ENCODE measurements at places on chromosomes 6 and 20.

DNA sequence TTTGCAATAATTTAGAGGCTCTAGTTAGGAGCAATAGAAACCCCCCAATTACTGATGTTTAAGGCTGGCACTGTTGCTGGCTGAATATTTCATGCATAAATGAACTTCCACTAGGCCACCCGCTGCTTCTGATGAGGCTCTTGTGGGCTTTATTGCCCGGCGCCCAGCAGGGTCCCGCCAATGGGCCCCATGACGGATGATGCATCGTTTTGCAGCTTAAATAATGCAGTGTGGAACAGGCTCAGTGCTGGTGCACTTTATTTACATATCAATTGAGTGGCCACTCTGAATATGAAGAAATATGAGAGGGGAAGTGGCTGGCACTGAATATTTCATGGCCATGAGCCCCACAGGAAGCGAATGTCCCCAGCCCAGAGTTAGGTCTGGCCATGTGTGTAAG, 155.3 kb upstream of the MAFB start:
- no peak for DNase-seq

DNA sequence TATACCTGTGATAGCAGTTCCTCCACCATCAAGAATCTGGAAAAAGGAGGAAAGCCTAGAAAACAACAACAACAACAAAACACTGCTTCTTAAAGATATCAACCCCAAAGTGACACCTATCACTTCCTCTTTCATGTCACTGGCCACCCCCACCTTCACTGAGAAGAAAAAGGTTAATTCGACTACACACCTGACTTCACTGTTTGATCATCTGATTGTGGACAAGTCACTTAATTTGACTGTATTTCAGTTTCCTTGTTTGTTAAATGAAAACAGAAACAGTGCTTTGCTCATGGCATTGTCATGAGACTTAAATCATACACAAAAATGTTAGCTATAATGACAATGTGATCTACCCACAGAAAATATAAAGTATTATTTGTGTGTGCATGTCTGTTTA, 280.6 kb upstream of the SULF2 start:
- DNase-seq: no peak

GRCh38 chr6:4903751-4904370, 100.0 kb downstream of the RPP40 start:
- no peak for DNase-seq

DNA sequence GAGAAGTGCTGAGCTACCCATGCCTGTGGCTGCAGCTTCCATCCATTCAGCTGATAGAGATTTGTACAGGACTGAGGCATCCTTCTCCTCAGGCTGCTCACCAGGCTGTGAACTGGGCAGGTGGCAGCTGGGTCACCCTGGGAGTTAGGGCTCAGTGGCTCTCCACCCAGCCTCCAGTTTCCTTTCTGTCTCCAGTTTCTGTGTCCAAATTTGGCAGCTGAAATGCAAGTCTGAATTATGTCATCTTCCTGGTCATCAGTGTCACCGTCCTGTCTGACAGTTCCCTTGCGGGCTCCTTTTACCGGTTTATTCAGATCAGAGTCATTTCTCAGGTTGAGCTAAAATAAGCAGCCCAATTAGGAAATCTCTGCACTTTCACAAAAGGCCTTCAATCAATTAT, 93.3 kb downstream of the EDN1 start:
- no peak for DNase-seq

DNA sequence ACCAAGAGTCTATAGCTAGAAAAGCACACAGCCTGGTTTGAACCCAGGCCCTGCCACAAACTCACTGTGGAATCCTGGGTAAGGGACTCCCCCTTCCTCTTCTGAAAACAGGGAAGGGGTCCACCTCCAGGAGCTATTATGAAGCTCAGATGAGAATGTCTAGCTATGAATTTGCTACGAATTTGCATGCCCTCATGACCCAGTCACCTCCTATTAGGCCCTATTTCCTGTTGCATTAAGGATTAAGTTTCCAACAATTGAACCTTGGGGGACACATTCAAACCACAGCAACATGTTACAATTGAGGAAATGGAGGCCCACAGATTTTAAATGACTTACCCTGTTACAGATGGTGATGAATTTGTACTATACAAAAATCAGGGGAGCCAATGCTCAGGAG, 46.2 kb downstream of the PREX1 start:
- DNase-seq: no peak

GRCh38 chr6:32589596-32590449, at the start of gene HLA-DRB1:
HLA-DRB1 (minus strand) TSS chr6:32589848; CDS start chr6:32589742, 106 bp downstream.
- DNase-seq: peak; percentile 5

DNA sequence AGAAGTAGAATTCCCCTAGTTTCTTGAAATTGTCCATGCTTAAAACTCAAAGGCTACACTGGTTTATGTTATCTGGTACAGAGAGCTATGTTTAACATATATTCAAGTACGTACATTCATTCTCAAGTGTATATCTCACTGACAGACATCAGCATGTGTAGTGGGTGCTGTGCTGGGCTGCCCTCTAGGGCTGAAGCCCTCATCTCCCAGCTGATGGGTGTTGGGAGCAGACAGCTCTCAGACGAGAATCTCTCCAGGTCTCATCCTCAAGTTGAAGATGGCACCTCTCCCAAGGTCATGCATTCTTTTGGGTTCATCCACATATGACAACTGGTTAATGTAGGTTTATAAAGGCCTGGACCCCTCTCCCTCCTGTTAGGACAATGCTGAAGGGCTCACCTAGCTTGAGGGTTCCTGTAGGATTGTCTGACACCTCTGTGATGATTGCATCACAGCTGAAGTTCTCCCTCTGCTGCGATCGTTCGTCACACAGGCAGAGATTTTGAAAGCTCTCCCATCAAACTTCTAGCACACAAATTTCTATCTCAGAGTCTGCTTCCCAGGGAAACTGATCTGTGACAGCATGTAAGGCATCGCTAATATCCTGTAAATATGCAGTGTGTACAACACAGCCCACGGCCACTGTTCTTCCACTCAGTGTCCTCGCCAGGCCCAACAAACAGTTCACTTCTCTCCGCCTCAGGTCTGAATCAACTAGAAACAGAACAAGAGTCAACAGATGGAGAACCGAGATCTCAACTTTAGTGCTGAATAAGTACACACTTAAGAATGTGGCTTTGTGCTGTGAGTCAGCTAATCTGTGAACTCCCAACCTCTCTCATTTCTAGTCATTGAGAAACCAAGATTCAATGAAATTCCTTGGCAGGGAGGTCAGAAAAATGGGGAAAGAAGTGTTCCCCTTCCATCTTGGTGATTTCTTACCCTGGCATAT, 43.2 kb downstream of the PREP start:
- DNase-seq: peak; percentile 81

GRCh38 chr20:17772005-17772343, 72.2 kb downstream of the BANF2 start:
- DNase-seq: no peak

DNA sequence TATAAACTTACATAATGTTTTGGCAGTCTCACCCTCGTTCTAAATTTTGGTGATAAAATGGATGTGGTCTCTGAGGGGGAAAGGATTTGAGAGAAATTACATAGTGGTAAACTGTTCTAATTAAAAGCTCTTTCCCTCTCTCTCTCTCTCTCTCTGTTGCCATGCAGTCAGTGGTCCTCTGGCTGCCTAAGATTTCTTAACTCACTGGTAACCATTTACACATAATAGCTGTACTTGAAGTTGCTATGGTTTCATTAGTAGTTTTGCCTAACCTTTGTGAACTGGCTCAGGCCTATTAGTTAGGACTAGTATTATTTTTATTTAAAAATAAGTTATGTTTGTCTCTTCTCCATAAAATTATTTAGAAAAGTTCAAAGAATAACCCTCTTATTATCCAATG, 42.0 kb downstream of the MAPK14 start:
- DNase-seq: no peak

- DNase-seq: peak; percentile 39
Observed at GRCh38 chr20:3786126-3786484, 435 bp downstream of the CENPB start.

DNA sequence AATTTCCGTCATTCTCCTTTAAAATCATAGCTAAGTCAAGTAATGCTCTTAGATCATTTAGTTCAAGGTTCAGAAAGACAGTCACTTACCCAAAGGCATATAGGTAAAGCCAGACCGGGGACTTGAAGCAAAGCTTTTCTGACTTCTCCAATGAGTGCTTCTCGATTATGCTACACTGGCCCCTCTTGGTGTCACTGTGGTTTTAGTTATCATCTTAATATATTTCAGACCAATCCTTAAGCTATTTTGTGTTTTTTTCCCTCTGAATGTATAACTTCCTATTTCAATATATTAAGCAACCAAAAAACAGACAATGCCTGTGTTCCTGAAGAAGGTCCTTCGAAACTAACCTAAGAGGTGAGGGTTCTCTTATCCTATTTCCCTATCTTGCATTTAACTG, 3.9 kb downstream of the PRDM1 start:
- DNase-seq: no peak

GRCh38 chr6:164628302-164628931, 681.0 kb downstream of the C6orf118 start:
- no peak for DNase-seq

- DNase-seq: no peak
Observed at GRCh38 chr20:6916938-6917337, 149.5 kb downstream of the BMP2 start.

DNA sequence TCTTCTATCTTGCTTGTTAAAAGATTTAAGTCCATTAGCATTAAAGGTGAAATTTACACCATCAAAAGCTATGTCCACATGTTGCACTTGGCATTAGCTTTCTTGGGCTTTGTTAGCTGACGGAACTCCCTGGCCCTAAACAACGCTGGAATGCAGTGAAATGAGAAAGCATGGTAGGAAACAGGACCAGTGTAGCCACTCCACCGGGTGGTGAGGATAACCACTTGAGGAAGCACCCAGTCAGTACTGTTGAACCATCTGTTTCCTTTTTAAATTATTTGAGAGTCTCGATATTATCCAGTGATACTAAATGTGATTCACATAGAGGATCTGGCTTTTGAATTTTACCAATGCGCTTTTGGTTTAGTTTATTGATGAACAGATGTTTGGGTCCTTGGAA, 374.9 kb upstream of the NOX3 start:
- no peak for DNase-seq

- DNase-seq: no peak
Observed at GRCh38 chr6:135096403-135097130, 41.9 kb upstream of the HBS1L start.

DNA sequence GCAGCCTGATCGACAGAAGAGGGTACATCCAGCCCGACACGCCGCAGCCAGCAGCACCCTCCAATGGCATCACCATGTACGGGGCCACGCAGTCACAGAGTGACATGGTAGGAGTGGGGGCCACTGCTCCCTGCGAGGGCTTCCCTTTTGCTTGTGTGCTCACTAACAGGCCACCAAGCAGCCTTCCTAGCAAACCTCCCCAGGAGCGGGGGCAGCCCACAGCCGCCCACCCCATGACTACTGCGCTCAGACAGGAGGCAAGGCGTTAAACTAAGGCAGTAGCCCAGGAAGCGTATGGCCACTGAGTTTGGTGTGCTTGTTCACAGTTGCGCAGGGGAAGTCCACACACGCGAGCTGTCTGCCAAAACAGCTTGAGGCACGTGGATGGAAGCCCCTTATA, 169.5 kb upstream of the SNX9 start:
- DNase-seq: no peak

GRCh38 chr6:96468681-96469224, 52.9 kb upstream of the UFL1 start:
- DNase-seq: no peak

DNA sequence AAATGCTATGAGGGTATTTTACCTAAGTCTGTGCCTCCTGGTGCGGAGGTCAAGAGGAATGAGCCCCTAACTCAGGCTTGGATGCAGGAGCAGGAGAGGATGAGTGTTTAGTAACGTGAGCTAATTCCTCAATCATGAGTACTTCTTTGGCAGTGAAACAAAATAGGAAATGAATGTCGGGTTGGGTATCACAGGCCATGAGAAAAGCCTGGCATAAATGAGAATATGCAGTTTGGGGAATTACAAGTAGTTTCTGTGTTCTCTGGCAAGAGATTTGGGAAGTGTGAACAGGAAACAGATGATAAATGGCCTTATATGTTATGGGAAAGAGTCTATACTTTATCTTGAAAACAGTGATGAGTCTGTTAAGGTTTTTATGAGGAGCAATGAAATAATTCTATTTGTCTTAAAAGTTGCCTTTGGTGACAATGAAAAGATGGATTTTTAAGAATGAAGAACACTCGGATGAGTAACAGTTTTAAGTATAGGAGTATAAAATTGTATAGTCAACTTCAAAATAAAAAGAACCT, 59.0 kb upstream of the RNF146 start:
- peak; percentile 69 for DNase-seq

GRCh38 chr20:5463007-5463686, 146.4 kb upstream of the PROKR2 start:
- DNase-seq: no peak

DNA sequence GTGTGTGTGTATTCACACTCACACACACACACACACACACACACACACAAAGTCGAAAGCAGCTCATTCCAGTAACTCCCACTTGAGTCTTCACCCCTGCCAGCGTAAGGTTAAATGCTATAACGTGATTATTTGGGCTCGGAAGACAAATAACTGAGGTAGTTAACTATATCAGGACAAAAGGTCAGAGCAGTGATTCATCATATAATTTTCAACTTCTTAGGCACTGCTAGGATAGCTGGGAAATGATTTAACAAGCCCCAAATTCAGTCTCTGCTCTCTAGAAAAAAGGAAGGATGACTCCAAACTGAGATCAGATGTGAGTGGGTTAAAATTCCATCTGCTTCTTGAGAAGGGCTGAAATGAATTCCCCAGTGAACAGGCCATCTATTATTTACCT, 30.7 kb downstream of the HDGFL1 start:
- no peak for DNase-seq

DNA sequence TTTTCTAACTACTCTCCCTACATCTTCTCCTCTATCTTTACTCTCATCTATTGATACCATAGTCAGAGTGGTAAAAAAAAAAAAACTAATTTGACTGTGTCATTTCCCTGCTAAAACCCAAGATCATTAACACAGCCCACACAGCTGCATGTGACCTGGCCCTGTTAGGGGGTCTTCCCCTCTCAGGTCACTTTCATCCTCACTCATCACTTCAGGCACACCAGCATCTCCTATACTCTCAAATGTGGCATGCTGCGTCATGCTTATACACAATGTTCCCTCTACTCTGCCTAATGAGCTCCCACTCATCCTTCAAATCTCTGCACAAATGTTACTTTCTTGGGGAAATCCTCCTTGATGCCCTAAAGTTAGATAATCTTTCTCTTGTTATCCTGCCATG, 86.8 kb downstream of the CDK19 start:
- DNase-seq: no peak

DNA sequence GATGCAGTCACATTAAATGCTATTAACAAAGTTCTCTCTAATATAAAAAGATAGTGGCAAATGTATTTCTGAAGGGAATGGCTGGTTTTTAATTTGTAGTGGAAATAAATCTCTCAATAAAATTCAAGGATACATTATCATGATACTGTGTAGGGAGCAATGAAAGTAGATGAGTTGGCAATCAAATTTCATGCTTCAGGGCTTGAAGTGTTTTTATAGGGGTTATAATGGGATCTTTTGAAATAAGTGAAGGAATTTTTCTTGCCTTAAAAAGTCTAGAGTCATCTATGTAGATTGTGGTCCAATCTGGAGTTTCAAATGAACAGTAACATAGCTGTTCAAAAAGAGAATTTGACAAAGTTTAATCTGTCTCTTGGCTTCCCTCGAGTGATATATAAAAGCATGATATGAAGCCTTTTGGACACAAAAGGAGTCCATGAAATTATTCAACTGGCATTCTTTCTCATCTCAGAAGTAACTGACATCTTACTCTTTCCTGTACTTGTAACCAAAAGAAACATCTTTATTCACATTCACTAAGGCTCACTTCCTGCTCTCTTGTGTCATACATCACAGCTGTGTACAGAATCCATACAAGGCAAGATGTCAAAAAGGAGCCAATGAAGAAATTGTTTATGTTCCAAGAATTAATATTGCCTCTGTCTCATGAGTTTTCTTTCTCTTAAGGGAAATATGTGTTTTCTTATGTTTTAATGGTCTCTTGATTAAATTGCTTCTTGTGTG, 591.0 kb upstream of the GJE1 start:
- DNase-seq: no peak

All from HT1080 (cell line).